Endothelial cell (in vitro differentiated cells): ENCODE measurements at places on chromosomes 12 and 14. TPM values are rescaled to one million over a fixed set of nuclear protein-coding genes. Genes with fewer than 3 reads are reported as not detected.

DNA sequence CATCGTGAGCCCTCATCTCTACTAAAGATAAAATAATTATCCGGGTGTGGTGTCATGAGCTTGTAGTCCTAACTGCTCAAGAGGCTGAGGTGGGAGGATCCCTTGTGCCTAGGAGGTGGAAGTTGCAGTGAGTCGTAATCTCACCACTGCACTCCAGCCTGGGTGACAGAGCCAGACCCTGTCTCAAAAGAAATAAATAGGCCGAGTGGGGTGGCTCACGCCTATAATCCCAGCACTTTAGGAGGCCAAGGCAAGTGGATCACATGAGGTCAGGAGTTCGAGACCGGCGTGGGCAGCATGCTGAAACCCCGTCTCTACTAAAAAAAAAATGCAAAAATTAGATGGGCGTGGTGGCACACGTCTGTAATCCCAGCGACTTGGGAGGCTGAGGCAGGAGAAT lies 70.9 kb downstream of the RESF1 start:
- no peak for DNase-seq

DNA sequence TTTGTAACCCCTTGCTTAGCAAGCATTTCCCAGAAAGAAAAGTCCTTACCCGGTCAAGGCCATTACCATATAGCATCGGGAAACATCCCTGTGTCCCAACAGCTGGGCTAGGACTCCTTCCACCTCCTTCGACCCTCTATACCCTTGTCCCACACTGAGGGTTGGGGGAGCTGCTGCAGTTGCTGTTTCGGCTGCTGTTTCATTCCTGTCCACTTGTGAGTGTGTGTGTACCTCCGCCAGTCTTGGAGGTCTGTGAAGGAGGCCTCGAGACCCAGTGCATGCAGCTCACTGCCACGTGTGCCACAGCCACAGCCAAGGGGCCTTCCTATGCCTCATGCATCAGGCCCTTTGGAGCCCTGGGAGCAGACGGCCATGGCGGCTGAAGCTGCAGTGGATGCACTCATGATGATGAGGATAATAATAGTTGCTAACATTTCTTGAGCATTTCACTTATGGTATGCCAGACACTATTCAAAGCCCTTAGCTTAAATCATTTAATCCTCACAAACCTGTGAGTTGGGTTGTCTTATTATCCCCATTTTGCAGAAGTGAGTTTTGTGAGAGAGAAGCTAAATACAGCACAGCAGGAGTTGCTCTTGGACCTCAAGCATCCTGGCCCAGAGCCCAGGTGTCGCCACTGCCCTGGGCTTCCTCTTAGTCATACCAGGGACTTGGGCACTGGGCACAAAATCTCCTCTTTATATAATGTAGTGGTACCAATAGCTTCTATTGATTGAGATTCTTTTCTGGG lies 156.5 kb downstream of the PRKCH start:
- DNase-seq: no peak

GRCh38 chr14:55129428-55130195 lies 560 bp downstream of the LGALS3 start:
- DNase-seq: peak; percentile 39

- DNase-seq: no peak
Observed at GRCh38 chr14:92926931-92927330, 4.0 kb downstream of the CHGA start.

Gene LGALS3
- 4.1 TPM for total RNA-seq

Gene KLRK1
- total RNA-seq: not detected

- no peak for DNase-seq
Observed at GRCh38 chr12:26374934-26375680, 179.7 kb downstream of the SSPN start.

DNA sequence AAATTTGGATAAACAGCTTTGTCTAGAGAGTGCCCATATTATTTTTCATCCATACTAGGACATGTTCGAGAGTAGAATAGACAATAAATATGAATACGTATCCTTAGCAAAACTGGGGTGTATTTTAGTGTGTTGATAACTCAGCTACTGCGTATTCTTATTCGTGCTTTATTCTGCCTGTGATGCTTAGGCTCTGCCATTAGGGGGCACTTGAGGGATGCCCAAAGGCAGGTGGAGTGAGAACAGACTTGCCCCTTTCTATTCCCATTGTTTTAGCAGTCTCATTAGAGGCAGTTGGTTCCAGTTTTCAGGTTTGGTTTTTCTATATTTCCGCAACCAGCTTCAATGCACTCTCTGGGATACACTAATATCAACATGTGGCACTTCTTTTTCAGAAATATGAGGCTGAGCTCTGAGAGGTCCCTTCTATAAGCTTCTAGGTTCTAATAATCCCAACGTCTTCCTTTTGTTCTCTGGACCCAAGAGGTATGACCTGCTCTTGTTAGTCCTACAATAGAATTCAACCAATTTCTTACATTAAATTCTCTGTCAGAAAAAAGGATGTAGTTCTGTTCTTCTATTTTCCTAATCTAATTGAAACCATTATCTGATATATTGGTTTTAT lies 985.7 kb upstream of the FBXO33 start:
- DNase-seq: peak; percentile 67

DNA sequence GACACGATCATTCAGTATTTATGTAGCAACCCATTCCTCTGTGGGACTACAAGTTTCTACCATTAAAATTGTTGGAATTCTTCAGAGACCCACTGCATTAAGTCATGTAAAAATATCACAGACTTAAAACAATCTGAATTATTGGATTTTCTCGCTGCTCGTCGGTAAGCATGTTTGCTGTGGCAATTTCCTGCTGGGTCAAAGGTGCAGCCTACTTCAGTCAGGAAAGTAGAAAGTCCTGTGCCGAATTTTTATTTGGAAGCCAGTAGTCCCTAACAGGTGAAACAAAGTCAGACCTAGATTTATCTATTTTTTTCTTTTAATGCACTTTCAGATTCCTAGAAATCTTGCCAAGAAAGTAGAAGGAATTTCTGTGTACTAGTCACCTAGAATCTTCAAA lies 110.4 kb upstream of the MYL2 start:
- no peak for DNase-seq
